ENCODE measurements at places on chromosomes 3 and 15.
A peak's percentile ranks its signal among the peaks of the same experiment; 100 is the strongest.

GRCh38 chr3:197750858-197751737 lies 1.4 kb downstream of the FYTTD1 start:
- no peak for DNase-seq

DNA sequence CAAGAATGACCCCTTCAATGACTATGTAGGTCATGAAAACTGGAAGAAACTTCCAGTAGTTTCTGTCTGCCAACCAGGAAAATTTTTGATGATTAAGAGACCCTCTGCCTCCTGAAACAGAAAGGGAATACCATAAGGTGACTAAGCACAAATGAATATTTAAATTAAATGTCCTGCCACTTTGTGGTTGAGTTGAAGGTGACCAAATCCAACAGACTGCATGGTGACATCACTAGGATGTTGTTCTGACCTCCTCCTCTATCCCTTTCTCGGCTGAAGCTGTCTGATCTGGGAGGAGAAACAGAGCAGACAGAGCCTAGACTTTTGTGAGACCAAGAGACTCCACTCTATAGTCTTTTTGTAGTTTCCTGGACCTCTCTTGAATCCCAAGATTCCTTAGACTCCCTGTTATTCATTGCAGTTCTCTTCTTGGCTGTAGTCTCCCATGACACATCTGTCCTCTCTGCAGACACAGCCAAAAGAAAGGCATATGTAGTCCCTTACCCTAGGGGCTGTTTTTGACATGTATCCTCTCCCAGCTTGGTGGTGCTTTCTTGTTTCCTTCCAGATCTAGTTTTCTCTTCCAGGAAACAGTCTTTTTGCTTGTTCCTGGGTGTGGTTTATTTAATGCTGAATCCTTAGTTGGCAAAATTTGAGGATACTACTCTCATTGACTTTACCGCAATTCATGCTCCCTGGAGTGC lies 55.2 kb upstream of the UBE3A start:
- DNase-seq = no peak

DNA sequence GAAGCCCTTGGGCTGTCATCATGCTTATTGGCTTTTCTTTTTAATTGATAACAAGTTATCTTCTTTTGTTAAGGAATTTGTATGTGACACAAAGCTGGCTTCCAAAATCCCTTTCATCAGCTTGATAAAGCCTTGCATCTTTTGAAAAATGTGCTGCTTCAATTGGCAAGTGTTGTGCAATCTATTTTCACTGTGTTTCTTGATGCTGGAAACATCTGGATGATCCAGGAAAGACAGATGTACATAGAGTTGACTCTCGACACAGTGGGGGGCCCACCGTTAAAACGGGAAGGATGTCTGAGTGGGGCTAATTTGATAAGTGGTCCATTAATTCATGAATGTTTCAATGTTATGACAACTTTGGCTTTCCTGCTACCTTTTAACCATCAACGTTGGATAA lies 158.3 kb upstream of the WNT5A start:
- DNase-seq = no peak

DNA sequence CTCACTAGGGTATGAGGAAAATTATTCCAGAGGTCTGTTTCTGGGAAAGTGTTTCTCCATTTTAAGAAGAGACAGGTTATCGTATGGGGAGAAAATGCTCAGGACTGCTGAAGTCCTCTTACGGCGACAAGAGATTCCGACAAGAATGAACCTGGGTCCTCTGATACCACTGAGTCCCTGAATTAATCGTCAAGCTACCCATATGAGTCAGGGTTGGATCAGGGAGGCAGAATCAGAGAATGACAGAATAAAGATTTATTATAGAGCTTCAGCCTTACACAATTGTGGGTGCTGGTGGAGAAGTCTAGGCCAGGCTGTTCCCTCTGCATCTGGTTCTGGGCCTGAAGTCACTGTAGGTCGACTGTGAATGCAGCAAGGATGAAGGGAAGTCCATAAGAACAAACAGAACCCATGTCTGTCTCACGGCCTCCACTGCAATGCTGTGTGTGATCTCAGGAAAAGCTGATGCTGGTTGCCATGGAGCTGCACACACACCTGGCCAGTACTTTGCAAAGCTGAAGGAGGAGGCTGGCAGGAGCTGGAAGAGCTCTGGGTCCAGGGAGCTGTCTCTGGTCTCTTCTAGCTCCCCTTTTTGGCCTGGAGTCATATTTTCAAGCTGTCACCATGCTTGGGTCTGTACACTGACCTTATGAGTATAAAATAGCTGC lies 83.9 kb downstream of the HHLA2 start:
- no peak for DNase-seq

DNA sequence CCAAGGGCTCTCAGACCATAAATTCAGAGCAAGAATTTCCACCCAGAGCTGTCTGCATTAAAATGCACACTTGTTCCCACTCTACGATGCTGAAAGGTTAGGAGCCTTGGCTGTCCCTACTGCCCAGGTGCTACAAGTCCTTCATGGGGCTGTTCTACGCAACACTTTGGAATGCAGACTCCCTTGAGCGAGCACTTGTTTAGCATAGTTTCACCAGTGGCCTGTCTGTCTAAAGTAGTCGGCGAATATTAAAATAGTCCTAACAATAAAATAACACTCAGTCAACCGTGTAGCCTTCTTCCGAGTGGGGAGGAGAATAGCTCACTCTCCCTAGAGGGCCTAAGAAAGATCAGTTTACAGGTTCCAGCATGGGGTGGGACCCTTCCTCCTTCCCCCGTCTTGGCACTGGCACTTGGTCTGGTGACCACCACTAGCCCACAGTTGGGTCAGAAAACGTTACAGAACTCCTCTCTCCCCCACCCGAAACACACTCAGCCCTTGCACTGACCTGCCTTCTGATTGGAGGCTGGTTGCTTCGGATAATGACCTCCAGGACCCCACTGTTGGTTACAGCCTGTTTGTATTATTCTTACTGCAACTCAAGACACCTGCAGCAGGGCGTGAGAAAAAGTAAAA lies at the start of gene CLDN16:
TSS of gene CLDN16 (plus strand) at position 586 of the 636 bp plus-strand sequence. CDS start 167 bp downstream, outside the sequence.
- DNase-seq = no peak

GRCh38 chr3:169999433-169999832 lies 32.8 kb downstream of the SEC62 start:
- DNase-seq = no peak

DNA sequence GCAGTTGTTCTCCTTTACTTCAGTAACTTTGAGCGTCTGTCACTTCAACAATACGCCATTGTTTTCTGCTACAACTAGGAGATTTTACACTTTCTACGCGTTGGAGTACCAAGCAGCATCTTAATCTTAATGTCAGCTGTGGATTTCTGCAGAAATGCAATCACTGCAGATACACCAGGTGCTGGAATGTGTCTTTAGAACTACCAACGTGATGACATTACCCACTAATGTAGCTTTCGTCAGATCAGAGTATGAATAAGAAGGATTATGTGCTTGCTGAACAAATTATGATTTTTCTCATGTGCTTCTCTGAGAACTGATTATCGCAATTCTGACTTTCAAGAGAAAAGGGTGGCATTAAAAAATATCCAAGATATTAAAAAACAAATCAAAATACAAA lies 77.5 kb upstream of the CNTN3 start:
- DNase-seq = no peak

DNA sequence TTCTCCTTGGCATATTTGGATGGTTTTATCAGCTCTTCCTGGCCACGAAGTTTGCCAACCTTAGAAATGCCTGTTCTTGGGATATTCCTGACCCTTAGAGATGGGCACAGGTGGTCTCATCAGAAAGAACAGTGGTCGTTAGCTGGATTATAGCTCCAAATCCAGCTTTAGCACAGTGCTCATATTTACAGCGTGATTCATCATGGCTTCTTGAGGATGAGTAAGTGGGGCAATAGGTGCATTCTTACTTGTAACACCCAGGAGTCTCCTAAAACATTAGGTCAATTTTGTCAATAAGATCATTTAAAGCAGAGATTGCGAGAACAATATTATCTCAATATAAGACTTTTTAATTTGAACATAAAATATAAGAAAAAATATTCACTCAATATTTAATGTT lies 191.9 kb downstream of the GABRB3 start:
- DNase-seq = no peak

DNA sequence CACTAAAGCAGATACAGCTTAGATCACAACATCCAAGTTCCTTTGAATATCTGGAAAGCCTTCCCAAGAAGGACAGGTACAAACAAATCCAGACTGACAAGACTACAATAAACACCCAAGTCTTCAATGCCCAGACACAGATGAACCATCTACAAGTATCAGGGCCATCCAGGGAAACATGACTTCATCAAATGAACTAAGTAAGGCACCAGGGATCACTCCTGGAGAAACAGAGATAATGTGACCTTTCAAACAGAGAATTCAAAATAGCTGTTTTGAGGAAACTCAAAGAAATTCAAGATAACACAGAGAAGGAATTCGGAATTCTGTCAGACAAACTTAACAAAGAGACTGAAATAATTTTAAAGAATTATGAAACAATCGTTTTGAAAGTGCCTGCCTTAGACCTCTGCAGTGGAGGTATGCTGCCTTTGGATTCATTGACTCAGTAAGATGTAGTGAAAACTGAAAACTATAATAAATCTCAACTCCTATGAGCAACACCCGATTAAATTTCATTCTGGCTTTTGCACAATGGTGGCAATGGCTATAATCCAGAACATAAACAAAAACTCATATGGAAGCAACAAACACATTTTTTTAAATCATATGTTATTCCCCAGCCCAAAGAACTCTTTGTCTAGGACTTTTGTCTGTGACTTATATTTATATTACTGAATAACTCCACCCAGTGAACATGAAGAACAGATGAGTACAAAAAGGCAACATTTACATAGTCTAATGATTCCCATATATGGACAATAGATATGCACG lies 12.6 kb upstream of the COL8A1 start:
- no peak for DNase-seq

DNA sequence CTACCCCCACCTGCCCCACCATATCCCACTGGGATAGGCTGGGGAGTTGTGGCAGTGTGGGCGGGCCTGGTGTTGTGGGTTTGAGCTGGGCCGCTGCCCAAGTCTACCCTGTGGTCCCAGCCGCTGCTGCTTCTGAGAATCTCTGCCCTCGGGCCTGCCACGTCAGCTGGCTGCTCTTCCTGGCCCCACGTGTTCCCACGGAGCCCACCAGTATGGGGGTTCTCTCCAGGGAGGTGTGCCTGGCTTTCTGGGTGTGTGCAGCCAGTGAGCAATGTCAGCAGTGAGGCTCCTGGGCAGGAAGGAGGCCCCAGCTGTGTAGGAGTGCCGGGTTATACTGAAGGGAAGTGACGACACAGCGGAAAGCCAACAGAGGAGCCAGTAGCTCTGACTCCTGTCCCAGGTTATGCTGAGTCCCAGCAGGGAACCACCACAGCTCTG lies 10.5 kb downstream of the GNAI2 start:
- no peak for DNase-seq

DNA sequence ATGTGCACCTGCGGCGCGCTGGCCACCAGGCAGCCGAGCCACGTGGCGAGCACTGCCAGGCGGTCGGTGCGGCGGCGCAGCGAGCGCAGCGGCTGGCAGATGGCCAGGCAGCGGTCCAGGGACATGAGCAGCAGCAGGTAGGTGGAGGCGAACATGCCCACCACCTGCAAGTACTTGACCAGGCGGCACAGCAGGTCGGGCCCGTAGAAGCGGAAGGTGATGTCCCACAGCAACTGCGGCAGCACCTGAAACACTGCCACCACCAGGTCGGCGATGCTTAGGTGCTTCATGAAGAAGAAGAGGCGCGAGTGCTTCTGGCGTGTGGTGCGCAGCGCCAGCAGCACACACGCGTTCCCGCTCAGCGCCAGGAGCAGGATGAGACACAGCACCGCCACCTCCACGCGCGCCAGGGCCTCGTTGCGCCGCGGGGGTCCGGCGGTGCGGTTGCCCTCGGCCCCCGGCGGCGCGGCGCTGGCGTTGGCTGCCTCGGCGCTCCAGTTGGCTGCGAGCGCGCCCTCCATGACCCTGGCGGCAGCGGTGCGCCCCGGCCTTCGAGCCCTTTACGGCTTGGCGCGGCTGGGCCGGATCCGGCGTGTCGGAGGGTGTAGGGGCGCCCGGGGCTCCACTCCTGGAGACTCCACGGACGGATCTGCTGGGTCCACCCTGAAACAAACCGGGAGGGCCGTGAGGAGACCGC lies 1.6 kb downstream of the OXTR start:
- peak; percentile 25 for DNase-seq

DNA sequence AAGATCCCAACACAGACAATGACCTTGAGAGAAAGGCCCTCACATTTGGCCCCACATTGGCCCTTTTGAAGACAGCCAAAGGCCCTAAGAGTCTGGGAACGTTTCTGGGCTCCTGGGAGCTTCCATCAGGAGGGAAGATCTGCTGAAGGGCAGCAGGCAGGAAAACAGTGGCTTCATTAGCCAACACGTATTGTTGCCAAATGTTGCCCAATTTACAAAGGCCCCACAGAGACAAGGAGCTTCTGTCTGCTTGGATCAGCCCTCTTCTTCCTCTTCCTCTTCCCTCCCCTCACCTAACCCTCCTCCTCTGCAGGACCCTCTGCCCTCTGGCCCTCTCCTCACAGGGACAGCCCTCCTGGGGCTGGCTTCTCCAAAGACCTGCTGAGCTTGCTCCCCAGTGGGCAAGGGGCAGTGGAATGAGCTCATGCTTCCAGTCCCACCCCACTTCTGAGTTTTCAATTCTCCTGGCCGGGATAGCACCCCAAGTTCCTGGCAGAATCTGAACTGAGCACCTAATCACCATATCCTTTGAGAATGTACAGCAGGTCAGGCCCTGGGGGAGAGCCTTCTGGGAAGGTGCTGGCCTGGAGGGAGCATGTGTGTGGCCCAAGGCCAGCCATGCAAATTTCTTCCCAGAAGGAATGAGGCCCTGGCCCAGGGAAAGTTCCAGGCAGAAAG lies 5.1 kb upstream of the LTF start:
- no peak for DNase-seq

GRCh38 chr15:96352604-96353405 lies 22.3 kb downstream of the NR2F2 start:
- DNase-seq = no peak

DNA sequence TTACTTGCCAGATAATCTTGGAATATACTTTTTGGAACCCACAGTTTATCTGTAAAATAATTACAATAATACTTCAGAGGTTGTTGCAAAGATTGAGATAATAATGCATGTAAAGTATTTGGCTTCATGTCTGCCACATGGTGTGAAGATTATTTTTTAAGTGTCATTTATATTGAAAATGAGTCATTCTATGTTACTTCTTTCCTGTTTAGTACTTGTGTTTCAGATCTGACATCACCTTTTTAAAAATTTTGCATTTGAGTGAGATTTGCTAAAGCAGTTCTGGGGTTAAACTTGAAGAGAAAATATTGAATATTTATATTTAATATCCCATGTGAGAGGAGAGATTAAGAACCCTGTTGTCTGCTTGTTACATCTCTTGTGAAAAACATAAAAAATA lies 31.2 kb downstream of the IQGAP1 start:
- DNase-seq = no peak

GRCh38 chr15:75143738-75144334 lies 57.8 kb upstream of the C15orf39 start:
- no peak for DNase-seq

DNA sequence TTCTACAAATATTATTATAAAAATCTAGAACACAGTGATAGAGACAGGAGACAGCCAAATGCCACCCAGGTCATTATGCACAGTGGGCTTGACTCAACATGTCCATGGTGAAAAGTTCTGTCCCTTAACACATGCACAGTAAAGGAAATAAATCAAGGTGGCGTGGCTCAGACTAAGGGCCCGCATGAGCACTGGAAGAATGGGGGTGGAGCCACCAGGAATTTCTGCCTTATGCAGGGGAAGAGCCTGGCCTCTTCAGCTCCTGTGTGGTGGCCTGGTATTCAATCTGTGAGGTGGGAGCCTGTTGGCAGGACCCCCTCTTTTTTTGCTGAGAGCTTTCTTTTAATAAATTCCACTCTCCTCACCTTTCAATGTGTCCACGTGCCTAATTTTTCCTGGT lies 17.2 kb upstream of the SPG21 start:
- DNase-seq = no peak

Data from progenitor cell of endocrine pancreas (in vitro differentiated cells).